NCI-H187 (cell line): ENCODE measurements at places on chromosomes 12 and 14.

GRCh38 chr12:4178424-4179170 is 95.0 kb upstream of the CCND2 start:
- DNase-seq: no peak

DNA sequence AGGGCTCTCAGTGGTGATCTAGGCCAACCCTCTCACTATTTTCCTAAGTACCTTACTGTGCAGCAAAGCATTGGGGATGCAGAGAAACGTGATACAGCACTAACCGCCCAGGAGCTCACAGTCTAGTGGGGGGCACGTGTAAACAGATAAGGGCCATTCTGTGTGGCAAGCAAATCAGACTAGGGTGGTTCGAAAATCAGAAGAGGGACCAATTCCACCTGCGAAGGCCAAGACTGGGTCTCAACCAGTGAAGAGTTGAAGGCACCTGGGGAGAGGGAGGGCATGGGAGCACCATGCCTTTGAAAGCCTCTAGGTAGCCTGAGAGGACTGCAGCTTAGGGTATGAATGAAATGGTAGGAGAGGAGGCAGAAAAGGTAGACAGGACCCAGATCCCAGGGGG is 2.2 kb downstream of the PITPNM2 start:
- no peak for DNase-seq

- DNase-seq: no peak
Measured at GRCh38 chr14:104288272-104288671, 149.9 kb downstream of the KIF26A start.

DNA sequence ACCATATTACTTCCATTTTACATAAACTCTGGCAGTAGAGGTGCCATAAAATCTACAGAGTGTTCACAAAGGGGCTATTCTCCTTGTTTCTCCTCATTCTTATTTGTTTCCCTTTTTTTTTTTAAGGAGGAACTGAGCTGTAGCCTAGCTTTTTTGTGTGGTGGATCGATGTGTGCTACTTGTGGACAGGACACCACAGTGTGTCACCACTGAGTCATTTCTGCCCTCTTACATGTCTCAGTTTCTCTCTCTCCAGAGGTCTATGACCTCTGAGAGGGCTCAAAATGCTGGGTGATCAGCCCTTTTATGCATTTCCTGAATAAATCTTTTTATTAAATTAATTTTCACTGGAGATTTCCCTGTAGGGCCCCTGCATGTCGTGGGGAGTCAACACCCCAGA is 370.2 kb downstream of the ADGRD1 start:
- no peak for DNase-seq

DNA sequence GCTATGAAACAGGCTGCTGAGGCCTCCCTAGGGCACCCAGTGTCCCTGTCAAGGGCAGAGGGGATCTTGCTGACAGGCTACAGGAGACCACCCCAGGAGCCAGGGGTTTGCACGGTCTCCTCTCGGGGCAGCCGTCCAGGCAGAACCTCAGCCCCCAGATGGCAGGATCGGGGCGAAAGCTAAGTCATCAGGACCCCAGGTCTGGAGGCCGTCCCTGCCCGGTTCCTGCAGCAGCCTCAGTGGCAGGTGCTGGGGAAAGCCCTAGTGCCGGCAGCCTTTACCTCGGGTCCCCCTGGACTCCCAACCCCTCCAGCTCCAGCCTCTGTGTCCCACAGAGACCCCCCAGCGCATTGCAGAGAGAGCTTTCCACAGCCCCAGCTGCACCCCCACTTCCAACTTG is 103.8 kb upstream of the C14orf180 start:
- no peak for DNase-seq

DNA sequence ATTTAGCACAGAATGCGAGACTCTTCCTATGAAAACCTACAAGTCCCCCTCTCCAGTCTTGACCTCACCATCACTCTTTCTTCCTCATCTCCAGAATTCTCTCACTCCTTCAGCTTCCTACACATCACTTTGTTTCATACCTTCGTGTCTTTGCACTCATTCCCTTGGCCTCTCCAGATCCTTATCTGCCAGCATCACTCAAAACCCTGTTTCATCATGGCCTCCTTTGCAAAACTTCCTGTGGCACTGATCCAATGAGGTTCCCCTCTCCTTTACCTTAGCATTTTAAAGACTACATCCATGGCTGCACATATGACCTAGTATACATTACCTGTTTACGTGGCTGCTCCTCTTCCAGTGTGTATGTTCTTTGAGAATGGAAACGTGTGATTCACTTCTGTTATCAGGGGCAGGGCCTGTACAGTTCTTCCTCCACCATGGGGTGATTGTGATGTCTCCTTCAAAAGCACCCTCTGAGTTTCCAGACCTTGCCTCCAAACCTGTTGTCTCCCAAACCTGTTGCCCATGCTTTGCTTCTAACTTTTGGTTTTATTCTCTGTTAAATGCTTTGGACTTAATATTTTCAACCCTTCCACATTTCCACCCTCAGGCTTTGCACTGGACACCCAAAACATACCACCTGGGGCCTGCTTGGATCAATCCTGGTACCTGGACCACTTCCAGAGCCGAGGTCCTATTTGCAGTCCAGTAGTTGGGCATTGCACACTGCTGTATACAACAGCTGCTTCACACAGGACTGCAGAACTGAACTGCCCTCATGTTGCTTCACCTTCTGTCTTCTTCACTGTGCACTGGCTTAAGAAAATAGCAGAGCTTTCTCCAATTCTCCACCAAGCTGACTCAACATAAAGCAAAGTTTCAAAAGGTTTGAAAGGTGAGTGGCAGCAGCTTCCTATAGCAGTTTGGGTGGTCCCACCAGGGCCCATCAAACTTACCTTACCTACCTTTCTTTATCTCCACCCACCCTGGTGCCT is 131.7 kb downstream of the LLPH start:
- no peak for DNase-seq

DNA sequence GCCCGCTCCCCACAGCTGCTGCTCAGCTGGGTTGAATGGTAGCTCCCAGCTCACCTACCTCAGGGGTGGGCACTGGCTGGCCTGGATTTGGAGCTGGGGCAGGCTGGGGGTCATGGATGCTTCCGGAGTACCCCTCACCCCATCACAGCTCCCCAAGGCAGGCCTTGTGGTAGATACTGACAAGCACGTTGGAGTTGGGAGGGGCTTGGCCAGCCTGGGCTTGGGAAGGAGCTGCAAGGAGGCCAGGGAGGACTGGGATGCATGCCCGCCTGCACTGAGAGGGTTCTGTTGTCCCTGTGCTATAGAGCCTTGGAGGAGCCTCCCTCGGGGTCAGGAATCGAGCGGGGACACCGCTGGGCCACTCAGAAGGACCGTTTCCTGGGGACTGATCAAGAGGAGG is 14.2 kb downstream of the TMEM63C start:
- no peak for DNase-seq

GRCh38 chr12:49619286-49619685 is 4.1 kb upstream of the PRPF40B start:
- no peak for DNase-seq

- no peak for DNase-seq
Measured at GRCh38 chr14:49483268-49483667, 102.9 kb downstream of the RPS29 start.

GRCh38 chr12:91355150-91356006 is 172.8 kb upstream of the DCN start:
- no peak for DNase-seq

DNA sequence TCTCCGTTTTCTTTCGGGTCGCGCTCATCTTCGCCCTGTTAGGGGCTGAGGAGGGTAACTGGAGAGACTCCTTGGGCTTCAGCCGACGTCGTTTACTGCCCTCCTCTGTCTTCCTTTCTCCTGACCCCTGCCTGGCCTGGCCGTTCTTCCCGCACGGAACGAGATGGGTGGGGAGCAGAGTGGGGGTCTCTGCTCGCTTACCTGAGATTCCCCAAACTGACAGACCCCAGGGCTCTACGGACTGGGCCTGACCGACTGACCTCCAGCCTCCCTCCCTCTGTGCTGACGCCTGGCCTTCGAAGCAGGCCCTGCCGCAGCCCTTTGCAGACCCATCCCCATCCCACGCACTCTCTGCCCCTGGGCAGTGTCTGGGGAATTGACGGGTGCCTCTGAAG is 439 bp downstream of the GOLGA5 start:
- DNase-seq: no peak

GRCh38 chr14:45181329-45181728 is 45.6 kb downstream of the FANCM start:
- no peak for DNase-seq
